ENCODE measurements at places on chromosomes 5 and 9.

GRCh38 chr9:134314039-134314949, 12.0 kb upstream of the RXRA start:
- no peak for DNase-seq

DNA sequence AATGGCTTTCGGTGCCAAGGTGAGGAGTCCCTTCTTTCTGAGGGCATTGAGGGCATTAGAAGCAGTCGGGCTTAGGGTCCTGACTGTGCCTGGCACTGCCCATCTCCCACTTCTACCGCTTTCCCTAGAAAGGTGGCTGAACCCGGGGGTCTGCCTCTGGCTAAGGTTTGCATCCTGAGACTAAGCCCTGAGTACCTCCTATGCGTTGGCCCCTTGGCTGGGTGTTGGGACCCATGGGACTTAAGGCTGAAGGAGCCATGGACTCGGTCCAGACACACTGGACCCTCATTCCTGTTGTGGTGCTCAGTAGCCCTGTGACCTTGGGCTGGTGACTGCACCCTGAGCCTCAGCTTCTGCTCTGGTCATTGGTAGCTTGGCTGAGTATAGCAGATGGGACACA, 23.9 kb downstream of the DAB2IP start:
- DNase-seq = no peak

- DNase-seq = no peak
Observed at GRCh38 chr5:60830581-60831127, 13.4 kb downstream of the ELOVL7 start.

GRCh38 chr9:90365666-90366065, 277.0 kb downstream of the DIRAS2 start:
- DNase-seq = no peak

DNA sequence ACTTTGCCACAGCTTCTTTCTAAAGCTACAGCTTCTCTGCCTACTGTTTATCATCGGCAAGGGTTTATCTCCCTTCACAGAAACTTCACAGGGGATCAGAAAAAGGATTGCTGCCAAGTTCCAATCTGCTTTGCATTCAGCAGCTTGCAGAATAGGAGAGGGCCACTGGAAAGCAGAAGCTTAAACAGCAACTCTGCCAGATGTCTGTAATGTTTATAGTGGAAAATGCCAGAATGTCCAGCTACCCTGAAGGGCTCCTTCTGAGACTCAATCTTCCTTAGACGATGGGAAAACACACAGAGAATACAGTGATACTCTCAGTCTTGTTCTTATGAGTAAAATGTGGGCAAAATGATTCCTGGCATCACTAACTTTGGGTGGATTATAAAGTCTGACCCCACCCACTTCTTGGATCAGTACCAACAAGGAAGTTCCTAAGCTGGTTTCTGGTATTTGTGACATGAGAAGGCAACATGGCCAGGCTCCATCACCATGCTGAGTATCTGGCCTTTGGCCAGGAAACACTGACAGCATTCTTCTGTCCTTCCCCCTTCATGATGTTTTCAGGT, 19.0 kb downstream of the STOM start:
- DNase-seq = no peak

DNA sequence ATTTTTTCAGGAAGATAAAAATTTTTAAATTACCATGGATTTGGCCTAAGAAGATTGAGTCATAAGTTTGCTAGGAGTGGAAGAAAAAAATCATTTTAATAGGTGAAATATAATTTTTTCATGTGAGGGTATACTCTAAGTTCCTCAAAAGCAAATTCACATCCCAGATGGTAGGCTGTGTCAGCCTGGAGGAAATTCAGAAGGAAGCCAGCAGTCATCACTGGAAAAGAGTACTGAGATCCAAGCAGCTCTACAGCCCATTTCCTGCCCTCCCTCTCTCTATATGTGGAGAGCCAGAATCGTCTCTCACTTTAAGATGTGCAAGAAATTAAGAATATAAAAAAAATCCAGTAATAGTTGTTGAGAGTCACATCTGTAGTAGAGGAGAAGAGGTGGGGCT, 126.5 kb upstream of the CDH18 start:
- DNase-seq = no peak

DNA sequence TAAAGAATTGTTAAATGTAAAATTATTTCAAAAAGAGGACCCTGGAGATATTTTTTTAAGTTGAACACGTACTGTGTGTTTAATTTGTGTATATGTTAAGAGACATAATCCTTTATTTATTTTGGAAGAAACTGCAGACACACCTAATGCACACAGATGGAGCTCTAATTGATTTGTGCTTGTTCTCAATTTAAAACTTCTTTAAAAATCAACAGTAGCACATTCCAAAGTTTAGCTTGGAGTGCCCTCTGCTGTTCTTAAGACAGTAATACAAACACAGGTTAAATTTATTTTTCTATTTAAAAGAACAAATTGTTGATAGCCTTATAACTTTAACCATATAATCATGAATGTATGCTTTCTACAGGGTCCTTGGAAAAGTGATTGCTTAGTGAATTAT, 277.6 kb upstream of the ADAMTS16 start:
- no peak for DNase-seq

DNA sequence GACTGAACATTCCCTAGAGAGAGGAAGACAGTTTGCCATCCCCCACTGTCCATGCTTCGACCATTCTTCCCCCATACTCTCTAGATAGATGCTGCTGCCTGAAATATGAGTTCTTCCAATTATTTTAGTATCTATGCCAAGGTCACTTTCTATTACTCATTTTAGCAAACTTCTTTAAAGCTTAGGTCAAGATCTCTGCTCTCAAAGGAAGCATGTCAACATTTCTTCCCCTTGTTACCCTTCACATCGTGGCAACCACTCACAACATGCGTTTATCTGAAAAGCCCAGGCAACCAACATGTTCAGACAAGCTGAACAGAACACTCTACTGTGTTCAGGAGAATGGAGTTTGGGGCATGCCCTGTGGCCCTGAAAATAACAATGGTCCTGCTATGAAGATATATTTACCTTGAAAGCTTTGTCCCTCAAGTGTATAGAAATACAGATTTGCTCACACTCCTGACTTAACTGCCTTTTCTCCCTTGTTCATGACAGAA, 138.4 kb upstream of the KIF2A start:
- DNase-seq = no peak

DNA sequence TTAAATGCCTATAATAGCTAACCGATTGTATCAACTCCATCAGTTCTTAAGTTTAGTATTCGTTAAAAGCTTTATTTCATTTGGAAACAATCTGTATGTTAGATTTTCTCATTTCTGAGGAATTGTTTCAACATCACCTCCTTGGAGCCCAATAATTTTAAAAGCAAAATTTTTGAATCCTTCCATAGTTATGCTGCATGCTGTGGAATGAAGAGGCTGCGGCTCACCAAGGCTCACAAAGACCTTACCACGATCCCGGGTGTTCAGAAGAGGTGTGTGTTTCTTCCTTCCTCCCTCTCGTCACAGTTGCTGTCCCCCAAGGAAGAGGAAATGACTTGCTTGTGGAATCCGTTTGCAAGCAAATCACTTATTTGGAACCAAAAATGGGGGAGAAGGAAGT, 143.8 kb downstream of the FGF1 start:
- no peak for DNase-seq

DNA sequence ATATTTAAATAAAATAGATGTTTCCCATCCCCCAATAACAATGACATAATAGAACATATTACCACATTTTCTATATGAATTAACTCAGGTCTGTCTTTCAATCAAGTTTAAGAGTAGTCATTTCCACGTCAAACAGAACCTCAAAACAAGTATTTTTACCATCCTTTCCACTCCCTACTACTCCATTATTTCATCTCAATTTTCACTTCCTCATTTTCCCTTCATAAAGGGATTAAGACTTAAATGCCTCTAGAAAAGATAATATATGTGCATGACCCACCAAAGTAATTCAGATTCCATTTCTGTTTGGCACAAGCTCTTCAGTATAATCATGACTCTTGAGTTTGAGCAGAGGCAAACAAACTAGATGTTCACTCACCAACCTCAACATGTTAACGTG, 40.4 kb downstream of the ELOVL7 start:
- DNase-seq = no peak

- DNase-seq = no peak
Observed at GRCh38 chr5:73692166-73692640, 66.2 kb downstream of the ARHGEF28 start.

GRCh38 chr5:109407913-109408312, 1.9 kb downstream of the PJA2 start:
- DNase-seq = no peak

DNA sequence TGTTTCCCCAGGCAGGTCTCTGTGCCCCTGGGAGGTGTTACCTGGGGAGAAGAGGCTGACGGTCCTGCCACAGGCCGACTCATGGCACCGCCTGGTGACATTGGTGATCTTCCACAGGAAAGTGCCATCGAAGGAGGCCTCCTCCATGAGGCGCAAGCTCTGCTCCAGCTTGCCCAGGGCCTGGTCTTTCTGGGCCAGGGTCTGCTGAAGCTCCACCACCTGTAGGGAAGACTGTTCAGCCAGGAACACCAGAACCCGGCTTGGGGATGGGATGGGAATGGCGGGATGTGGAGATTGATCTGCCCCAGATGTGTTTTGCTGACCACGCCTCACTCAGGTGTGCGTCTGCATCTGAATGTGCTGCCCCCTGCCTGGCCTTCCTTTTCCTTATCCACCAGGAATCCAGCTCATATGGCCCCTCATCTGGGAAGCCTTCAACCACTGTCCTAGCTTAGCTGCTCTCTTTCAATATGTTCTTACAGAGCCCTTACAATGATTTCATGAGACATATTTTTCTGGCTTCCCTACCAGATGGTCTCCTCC, 15.2 kb downstream of the TRAF1 start:
- no peak for DNase-seq

GRCh38 chr9:89440951-89441654, 56.8 kb downstream of the SEMA4D start:
- no peak for DNase-seq

- no peak for DNase-seq
Observed at GRCh38 chr5:104001136-104001535, 438.5 kb upstream of the NUDT12 start.

- peak; percentile 57 for DNase-seq
Observed at GRCh38 chr5:65926276-65926783, at the start of gene ERBIN. ERBIN (plus strand) TSS chr5:65926575; CDS start chr5:65992719, 66,144 bp downstream.

GRCh38 chr5:169079697-169080096, 221.2 kb downstream of the SLIT3 start:
- no peak for DNase-seq

GRCh38 chr9:6584881-6585597, 60.5 kb downstream of the GLDC start:
- DNase-seq = no peak

- no peak for DNase-seq
Observed at GRCh38 chr5:43680286-43680685, 77.3 kb downstream of the NNT start.

DNA sequence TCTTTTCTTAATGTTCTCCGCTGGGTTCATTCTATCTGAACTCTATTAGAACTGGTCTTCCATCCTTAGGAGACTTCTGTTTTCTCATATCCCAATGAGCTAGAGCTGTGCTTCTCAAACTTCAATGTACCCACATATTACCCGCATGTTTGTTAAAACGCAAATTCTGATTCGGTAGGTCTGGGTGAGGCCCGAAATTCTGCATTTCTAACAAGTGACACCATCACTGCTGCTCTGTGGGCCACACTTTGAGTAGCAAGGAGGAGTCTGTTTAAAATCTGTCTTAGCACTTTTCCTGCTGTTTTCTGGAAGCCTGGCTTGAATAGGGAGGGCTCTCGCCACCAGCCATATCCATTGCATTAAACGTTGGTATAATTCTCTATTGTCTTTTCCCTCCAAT, 151.9 kb upstream of the CLINT1 start:
- no peak for DNase-seq

DNA sequence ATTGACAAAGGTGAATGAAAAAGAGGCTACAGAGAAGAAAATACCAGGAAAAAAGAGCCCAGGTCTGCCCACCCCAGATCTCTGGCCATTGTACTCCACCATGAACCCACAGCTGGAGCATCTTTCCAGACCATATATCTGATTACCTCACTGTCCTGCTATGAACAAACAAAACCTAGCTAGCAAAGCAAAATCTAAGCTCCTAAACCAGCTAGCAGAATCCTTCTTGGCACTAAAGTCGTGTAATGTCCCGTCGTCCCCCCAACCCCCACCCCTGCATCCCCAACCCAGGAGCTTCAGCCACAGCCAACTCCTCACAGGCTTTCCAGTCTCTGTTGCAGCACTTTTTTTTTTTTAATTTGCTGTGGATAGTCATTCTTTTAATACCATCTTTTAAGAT, 2.5 kb downstream of the C1QTNF3 start:
- DNase-seq = no peak

DNA sequence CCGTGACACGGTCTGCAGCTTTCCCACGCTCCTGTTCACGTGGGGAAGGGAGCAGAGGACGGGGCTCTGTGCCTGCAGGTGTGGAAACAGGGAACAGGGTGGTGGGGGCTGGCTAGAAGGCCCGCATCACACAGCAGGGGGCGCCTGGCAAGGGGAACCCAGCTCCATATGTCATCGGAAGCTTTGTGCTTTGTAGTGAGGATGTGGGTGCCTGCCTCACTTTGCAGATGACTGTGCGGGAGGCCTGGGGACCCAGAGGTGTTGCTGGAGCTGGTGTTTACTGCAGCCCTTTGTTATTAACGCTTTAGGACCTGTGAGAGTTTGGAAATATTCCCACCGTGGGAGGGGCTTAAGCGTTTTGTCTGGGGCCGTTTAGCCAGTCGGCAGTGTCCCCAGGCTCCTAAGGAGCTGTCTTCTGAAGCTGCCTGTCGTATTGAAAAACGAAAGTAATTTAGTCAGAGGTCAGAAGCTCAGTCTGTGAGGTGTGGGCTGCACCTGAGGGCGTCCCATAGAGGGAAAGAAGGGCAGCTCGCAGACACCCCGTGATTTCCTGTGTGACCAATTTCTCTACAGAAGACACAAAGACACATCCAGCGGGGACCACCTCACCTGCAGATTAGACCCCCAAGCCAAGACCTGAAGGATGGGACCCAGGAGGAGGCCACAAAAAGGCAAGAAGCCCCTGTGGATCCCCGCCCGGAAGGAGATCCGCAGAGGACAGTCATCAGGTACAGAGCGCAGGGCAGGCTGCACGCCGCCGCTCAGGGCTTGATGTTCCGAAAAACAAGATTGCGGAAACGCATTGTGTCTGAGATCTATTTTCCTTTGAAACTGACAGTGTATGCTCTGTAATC, 9.1 kb downstream of the MAN1B1 start:
- DNase-seq = peak; percentile 68

DNA sequence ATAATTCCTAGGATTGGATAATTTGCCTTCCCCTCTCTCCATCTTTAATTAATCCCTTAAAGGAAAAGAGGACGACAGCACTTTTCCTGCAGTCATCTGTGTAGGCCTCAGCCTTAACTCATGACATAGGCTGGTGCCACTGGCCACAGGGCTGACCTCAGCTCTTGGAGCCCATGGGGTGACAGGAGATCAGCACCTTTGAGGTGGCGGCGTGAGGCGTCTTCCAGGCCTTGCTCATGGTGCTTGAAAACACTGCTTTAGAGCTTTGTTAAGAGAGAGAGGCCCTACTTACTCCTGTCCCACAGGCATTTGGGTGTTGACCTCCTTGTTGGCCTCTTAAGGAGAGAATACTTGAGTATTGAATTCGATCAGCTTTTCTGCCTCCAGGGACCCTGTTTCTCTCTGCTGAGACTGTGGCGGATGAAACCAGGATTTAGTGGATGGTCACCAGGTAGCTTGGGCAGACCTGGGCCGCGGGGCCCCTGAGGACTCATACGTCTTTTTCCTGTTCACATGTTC, 23.4 kb downstream of the TENT4A start:
- DNase-seq = no peak

- DNase-seq = no peak
Observed at GRCh38 chr5:148620696-148621095, 33.6 kb downstream of the HTR4 start.

Measured in activated T-helper 1 cell treated with anti-CD3 and anti-CD28 coated beads, Interleukin-2, amount 50 U/mL, for 16 hours (primary cell).